ENCODE measurements at places on chromosomes 16 and 17.

DNA sequence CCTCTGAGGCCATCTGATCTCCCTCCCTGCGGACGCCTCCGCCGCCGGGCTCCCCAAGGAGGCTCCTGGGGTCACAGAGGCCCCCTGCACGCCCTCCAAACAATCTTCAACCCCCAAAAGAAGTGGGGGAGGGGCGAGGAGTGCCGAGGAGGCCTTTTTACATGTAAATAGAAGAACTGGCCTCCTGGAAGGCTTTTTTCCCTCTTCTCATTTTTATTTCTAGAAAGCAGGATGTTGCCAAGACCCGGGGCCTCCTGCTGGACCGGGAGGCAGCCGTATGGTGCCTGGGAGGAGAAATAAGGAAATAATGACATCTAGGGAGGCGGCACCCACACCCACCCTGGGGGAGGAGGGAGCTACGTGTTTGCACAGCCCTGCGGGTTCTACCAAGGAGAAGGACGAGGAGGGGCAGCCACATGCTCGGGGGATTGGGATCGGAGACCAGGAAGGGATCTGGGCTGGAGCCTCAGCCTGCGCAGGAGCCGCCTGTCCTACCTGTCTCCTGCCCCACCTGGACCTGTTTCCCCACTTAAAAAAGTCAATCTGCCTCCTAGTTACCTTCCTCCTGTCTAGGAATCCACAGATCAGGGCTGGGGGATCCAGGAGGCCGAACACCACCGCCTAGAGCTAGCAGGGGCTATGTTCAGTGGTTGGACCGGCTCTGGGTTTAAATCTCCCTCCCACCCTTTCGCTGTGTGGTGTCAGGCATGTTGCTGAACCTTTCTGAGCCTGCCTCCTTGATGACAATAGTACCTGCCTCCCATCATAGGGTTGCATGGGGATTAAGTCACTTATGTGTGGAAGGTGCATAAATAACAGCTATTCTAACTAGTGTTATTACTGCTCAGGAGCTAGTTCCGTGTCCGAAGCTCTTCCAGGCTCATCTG is 175.7 kb upstream of the GSE1 start:
- DNase-seq, result no peak

DNA sequence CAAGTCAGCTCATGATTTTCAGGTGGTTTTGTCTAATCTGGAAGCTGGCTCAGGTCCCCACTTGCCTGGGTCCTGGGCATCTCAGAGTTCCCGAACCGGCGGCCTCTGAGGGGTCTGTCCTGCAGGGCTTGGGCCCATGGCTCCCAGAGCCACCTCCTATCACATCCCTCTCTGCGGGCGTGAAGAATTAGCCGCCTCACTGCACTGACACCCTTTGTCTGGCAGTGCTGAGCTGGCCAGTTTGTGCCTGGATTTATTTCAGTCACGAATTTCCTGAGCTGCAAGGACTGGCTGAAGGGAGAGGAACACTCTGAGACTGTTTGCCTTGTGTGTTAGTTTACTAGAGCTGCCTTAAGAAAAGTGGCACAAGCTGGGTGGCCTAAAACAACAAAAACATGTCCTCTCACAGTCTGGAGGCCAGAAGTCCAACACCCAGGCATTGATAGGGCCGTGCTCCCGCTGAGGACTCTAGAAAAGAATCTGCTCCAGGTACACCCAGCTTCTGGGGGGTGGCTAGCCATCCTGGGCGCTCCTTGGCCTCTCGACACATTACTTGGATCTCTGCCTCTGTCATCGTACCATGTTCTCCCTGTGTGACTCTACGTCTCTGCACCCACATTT is 217.5 kb upstream of the DYNLRB2 start:
- DNase-seq, result no peak

DNA sequence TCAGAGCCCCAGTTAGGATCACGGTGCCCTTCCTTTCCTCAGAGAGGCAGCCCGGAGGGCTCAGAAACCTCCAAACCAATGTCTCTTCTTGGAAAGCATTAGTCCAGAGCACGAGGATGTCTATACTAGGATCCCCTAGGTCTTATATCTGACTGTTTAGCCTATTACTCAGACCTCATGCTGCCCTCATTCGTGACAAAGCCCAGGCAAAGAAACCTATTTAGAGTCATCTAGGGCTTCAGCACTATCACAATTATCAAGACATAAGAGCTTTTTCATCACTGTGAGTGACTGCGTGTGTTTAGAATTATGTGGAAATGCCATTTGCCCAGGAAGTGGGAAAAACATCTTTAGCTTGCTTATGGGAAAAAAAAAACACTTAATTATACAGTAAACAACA is 159.8 kb upstream of the NOL11 start:
- DNase-seq, result no peak

GRCh38 chr17:59734226-59734625 is 26.8 kb downstream of the VMP1 start:
- DNase-seq, result no peak

GRCh38 chr17:7431231-7431630 is 2.6 kb downstream of the SPEM3 start:
- DNase-seq, result no peak

Measured in common myeloid progenitor, CD34-positive (primary cell).